ENCODE measurements at places on chromosomes 7 and 10. TPM values are rescaled to one million over a fixed set of nuclear protein-coding genes. Genes with fewer than 3 reads are reported as not detected.

- no peak for DNase-seq
These were observed 3.5 kb downstream of the LRRTM3 start for GRCh38 chr10:66929375-66929774.

DNA sequence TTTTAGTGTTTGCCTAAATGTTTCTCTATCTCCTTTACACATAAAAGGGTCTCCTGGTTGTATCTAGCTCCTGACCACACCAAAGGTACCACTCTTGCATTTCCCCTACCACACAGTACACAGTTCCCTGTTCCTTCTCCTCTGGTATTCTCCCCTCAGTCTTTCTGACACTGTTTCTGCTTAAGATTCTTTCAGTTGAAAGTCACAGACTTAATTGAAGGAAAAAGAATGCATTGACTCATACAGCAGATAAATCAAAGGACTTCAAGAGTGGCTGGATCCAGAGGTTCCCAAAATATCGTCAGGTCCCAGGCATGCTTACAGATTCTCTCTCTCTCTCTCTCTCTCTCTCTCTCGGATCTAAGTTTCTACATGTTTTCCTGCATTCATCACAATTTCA is 185.6 kb upstream of the LRGUK start:
- no peak for DNase-seq

- DNase-seq: no peak
These were observed 87.5 kb downstream of the ANKRD7 start for GRCh38 chr7:118312051-118312450.

- no peak for DNase-seq
These were observed 126.4 kb upstream of the RSU1 start for GRCh38 chr10:16943295-16944285.

- DNase-seq: no peak
These were observed 850.8 kb downstream of the GRM8 start for GRCh38 chr7:126401918-126402317.

- DNase-seq: no peak
These were observed 81.2 kb downstream of the ANKRD7 start for GRCh38 chr7:118305671-118306070.

DNA sequence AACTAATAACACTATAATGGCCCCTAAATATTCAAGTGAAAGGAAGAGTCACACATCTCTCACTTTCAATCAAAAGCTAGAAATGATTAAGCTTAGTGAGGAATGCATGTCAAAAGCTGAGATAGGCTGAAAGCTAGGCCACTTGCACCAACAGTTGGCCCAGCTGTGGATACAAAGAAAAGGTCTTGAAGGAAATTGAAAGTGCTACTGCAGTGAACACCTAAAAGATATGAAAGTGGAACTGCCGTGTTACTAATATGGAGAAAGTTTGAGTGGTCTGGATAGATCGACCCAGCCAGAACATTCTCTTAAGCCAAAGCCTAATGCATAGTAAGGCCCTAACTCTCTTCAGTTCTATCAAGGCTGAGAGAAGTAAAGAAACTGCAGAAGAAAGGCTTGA is 12.1 kb upstream of the SNX13 start:
- DNase-seq: no peak

GRCh38 chr7:112452102-112452888 is 2.0 kb downstream of the IFRD1 start:
- peak; percentile 27 for DNase-seq

PTN gene
- total RNA-seq: 0.13 TPM

WEE2 gene
- not detected for total RNA-seq

CPSF4 gene
- total RNA-seq: 57.0 TPM

IL6 gene
- not detected for total RNA-seq

PRSS37 gene
- total RNA-seq: not detected

All from Panc1 (cell line).